Brain microvascular endothelial cell (primary cell): ENCODE measurements at places on chromosomes 4 and X.

DNA sequence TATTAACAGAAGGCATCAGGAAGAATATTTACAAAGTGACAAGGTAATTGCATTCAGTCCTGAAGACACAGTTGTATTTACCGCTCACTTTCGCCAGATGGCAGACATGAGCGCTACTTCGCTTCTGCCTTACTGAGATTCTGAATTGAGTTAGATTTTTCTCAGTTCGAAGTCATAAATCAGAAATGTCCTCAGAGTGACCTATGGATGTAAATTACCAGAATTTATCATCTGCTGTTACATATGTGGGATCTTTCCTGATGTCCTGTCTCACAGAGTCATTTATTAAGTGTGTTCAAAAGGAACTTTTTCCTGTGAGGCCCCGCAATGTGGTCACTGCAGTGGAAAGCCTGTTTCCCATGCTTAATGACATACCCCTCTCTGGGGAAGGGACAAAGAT, 97.3 kb upstream of the DCLK2 start:
- peak; percentile 51 for DNase-seq

DNA sequence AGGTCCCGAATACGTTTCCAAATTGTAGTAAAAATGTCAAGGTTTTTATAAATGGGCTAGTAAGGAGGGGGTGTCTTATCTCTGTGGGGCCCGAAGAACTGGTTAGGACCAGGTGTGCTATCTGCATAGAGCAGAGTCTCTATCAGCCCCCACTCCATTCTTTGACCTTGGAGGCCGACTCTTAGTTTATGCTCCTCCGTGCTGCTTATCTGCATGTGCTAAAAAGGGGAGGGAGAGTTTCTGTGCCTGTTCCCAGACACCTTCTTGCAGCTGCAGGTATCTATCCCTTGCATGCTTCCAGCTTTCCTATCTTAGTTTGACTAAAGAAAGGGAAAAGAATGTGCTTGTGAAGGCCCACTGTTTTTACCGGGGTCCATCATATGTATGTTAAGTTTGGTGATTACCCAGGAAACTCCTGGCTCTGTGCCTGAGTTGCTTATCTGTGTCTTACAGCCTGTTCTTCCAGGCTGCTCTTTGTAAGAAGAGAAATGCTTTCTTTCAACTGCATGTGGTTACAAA, 28.6 kb upstream of the NAF1 start:
- DNase-seq = no peak

DNA sequence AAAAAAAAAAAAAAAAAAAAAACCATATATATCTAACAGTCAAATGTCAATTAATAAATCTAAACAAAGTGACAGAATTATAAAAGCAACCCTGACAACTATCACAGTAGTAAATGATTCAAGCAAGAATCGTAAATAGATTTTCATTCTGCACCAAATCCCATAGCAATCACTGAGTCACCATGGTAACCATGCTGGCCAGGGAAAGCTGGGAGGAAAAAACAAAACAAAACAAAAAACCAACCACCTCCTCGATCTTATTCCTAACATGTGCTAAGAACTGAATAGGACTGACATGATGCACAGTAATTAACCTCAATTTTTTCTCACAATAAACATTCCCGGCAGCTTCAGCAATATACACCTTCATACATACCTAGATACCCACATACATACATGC, 30.6 kb upstream of the RAB40A start:
- DNase-seq = no peak

DNA sequence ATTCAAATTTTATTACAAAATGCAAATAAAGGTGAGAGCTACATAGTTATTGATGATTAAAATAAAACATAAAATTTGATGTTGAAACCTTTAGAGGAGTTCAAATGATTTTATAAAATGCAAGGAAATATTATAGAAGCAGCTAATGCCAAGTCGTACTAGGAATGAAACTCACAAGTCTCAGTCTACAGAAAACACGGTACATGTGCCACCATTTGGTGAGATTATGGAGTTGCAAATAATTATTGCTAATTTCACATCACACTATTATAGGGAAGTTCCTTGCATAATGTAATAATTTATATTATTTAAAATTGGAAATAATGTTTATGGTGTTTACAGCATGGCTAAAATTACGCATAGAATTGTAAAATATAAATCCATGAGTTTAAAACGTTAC, 1601.7 kb upstream of the TENM3 start:
- no peak for DNase-seq

GRCh38 chrX:152915541-152916241, 17.8 kb downstream of the ZNF185 start:
- peak; percentile 65 for DNase-seq

DNA sequence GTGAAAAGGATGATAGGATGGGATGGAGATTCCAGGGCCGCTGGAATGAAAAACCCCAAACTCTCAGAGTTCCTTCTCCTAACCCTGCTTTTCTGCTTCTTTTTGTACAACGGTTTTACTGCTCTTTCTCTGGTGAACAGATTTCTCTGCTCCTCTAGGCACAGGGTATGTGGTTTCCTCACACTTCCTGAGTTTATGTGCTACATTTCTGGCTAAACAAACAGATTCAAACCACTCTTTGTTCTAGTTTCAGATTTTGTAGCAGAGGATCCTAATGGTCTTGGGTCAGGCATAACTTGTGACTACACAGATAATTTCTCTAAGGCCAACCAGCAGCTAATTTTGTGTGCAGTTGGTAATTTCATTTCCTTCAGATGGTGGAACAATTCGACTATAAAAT, 52.6 kb downstream of the OSTC start:
- DNase-seq = no peak
